ENCODE measurements at places on chromosomes 7 and 10. TPM values are rescaled to one million over a fixed set of nuclear protein-coding genes. Genes with fewer than 3 reads are reported as not detected.

GRCh38 chr10:96548589-96548988 lies 34.9 kb upstream of the TLL2 start:
- H3K27ac ChIP-seq: no peak overlapping the region
- H3K27me3 ChIP-seq: no peaks in the 10 kb centered on the region
- peaks cover 12% of the 10 kb centered on the region for H3K36me3 ChIP-seq
- H3K4me3 ChIP-seq: no peak overlapping the region
- H3K4me1 ChIP-seq: no peaks in the 10 kb centered on the region
- DNase-seq: no peak

DNA sequence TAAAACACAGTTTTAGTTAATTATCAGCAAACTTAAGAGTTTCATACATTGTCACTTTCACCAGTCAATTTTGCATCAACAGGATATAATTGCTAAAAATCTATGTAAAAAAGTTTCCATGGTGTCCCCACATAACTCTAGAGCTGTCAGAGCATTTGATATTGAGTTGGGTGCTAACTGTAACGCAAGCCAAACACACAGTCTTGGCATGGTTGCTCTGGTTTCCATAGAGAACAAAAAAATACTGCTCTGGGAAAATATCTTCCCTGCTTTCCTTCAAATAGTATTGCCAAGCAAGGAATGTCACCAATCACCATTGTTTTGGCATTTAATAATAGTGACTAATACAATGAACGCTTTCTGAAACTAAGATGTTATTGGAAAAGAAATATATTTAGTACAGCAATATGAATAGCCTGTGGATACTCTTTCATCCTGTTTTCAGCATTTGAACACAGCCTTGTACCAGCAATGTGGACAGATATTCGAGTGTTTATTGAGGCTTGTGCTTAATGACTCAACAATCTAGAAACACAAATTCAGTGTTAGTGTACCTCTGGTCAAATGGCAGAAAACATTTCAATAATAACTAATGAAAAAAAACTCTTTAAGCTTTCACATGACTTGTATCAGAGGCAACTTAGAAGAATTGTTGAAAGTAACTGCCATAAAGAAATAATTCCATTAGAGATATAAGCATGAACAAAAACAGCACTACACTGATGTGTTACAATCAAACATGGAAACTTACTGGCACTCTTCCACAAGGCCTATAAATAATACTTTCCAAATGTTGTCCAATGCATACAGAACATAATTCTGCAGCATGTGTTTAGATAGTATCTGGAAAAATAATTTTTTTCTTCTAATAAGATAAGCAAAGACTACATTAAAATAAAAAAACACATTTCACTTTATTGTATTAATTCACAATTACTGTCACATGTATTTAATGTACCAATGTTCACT lies 1469.5 kb upstream of the CELF2 start:
- DNase-seq: no peak
- no peaks in the 10 kb centered on the region for H3K27me3 ChIP-seq
- no peak overlapping the region for H3K4me3 ChIP-seq
- no peak overlapping the region for H3K27ac ChIP-seq
- H3K36me3 ChIP-seq: no peaks in the 10 kb centered on the region

DNA sequence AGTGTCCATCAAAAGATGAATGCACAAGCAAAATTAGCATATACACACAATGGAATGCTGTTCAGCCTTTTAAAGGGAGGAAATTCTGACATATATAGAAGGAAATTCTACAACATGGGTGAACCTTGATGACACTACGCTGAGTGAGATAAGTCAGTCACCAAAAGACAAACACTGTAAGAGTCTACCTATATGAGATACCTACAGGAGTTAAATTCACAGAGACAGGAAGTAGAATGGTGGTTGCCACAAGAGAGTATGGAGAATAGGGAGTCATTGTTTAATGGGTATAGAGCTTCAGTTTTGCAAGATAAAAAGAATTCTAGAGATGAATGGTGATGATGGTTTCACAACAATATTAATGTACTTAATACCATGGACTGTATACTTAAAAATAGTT lies 51.8 kb downstream of the HERC4 start:
- H3K4me1 ChIP-seq: no peaks in the 10 kb centered on the region
- H3K27me3 ChIP-seq: no peaks in the 10 kb centered on the region
- peaks cover 22% of the 10 kb centered on the region for H3K36me3 ChIP-seq
- no peak overlapping the region for H3K27ac ChIP-seq
- no peak for DNase-seq
- no peak overlapping the region for H3K4me3 ChIP-seq

DNA sequence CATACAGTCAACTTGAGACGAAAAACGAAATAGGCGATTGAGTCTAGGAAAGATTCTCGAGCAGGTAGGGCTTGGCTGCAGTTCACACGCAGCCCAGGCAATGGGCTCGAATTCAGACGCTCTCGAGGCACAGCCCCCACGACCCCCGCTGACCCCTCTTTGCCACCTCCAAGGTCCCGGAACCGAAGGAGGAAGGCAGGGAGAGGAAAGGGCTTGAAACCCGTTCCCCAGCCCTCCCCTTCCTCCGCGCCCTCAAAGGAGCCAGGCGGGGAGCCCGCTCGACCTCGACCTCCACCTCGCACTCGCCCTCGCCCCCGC lies 441 bp downstream of the CCDC186 start:
- H3K36me3 ChIP-seq: no peaks in the 10 kb centered on the region
- peak overlapping the region; percentile 87 for H3K27ac ChIP-seq
- H3K4me1 ChIP-seq: peaks cover 3% of the 10 kb centered on the region
- no peak for DNase-seq

DNA sequence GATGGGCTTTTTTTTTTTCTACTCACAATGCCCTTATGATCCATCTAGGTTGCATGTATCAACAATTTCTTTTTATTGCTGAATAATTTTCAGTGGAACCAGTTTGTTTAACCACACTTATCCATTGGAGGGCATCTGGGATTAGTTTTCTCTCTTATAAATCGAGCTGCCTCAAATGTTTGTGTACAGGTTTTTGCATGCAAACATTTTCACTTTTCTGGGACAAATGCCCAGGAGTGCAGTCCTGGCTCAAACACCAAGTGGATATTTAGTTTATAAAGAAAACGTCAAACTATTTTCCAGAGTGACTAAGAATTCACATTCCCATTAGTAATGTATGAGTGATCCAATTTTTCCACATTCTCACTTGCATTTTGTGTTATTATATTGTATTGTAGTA lies 313.4 kb downstream of the CXCL12 start:
- H3K27me3 ChIP-seq: no peaks in the 10 kb centered on the region
- no peaks in the 10 kb centered on the region for H3K36me3 ChIP-seq
- no peak overlapping the region for H3K27ac ChIP-seq
- no peaks in the 10 kb centered on the region for H3K4me1 ChIP-seq
- H3K4me3 ChIP-seq: no peak overlapping the region

- peak overlapping the region; percentile 99 for H3K4me3 ChIP-seq
- H3K27me3 ChIP-seq: no peaks in the 10 kb centered on the region
- no peaks in the 10 kb centered on the region for H3K4me1 ChIP-seq
Measured at GRCh38 chr10:5448333-5449001, 36.1 kb downstream of the NET1 start.

GRCh38 chr10:17655009-17655408 lies 11.1 kb downstream of the STAM start:
- H3K4me3 ChIP-seq: no peak overlapping the region
- no peak overlapping the region for H3K27ac ChIP-seq
- no peaks in the 10 kb centered on the region for H3K27me3 ChIP-seq
- DNase-seq: no peak
- H3K4me1 ChIP-seq: peaks cover 7% of the 10 kb centered on the region
- H3K36me3 ChIP-seq: no peaks in the 10 kb centered on the region

DNA sequence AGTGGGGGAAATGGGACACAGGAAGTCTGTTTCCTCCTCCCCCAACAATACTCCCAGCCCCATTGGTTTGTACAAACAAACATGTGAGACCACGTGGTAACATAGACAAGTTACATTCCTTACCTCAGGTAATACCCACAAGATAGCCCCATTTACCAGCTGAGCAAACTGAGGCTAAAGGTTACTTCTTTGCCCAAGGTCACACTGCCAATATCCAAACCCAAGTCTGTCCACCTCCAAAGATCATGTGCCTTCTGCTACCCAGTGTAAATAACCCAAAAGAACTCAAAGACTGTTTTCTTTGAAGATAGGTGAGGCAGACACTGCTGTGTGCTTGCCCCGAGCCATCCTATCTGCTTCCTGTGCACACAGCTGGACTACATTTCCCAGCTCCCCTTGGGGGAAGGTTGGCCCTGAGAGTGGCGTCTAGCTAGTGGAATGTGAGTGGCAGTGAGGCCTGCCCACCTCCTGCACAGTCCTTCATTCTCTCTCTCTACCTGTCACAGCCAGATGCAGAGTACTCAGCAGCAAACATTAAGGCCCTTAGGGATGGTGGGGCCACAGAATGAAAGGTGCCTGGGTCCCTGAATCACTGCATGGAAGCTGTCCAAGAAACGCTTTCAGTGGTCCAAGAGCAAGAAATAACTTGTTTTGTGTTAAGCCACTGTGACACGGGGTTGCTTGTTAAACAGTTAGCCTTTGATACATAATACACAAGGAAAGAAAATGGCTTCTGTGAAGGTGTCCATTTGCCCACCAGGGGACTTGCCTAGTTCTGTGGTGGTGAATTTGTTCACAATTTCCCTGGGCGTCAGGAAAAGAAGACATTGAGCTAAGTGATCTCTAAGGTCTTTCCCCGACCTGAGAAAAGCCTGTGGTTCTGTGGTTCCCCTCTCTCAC lies 257.7 kb upstream of the NFE2L3 start:
- H3K36me3 ChIP-seq: no peaks in the 10 kb centered on the region
- no peaks in the 10 kb centered on the region for H3K27me3 ChIP-seq
- no peak overlapping the region for H3K27ac ChIP-seq
- DNase-seq: peak; percentile 46
- no peak overlapping the region for H3K4me3 ChIP-seq
- H3K4me1 ChIP-seq: no peaks in the 10 kb centered on the region

GRCh38 chr10:114615600-114616007 lies 42.5 kb downstream of the ABLIM1 start:
- DNase-seq: no peak
- no peak overlapping the region for H3K4me3 ChIP-seq
- H3K27me3 ChIP-seq: no peaks in the 10 kb centered on the region
- H3K27ac ChIP-seq: peak overlapping the region; percentile 26

- no peaks in the 10 kb centered on the region for H3K4me1 ChIP-seq
- H3K4me3 ChIP-seq: no peak overlapping the region
- no peak overlapping the region for H3K27ac ChIP-seq
- H3K27me3 ChIP-seq: no peaks in the 10 kb centered on the region
- no peak for DNase-seq
Measured at GRCh38 chr7:75039166-75039565, 34.4 kb downstream of the RCC1L start.

DNA sequence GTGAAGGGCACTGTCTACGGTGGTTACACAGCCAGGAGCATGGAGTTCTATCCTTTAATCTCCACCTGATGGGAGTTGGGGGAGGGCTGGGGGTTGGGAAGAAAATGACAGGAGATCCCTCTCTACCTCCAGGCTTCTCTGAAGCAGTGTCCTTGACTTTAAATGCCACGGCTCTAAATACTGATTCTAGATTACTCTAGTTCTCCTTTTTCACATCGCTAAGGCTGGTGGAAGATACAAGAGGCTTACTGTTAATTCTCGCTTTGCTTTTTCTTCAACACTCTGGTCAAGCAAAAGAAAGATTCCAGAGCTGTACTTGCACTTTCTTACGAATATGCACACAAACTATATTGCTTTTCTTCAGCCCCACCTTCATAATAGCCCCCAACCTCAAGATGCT lies 30.5 kb downstream of the ARL3 start:
- DNase-seq: no peak
- no peak overlapping the region for H3K27ac ChIP-seq

- H3K4me1 ChIP-seq: no peaks in the 10 kb centered on the region
- no peak overlapping the region for H3K4me3 ChIP-seq
- H3K27me3 ChIP-seq: no peaks in the 10 kb centered on the region
- H3K36me3 ChIP-seq: no peaks in the 10 kb centered on the region
Measured at GRCh38 chr10:72720814-72721660, 29.1 kb downstream of the MCU start.

- H3K4me3 ChIP-seq: no peak overlapping the region
- DNase-seq: no peak
- H3K27ac ChIP-seq: no peak overlapping the region
- H3K36me3 ChIP-seq: no peaks in the 10 kb centered on the region
Measured at GRCh38 chr7:117064688-117065087, 111.4 kb downstream of the ST7 start.

DNA sequence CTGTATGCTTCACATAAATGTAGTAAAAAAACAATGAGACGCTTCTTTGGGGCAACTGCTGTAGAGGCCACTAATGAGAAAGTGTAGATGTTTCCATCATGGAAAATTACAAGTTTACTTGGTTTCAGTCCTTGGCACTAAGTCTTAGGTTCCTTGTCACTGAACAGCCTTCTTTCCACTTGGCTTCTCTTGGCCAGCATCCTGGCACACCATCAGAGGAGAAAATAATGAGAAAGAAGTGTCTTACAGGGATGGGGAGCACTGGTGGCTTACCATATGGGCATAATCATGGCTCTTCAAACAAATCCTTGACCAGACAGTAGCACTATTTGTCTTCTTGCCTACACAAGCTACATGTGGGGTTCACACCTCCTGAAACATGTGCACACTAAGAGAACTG lies 22.5 kb upstream of the SH3PXD2A start:
- DNase-seq: no peak
- H3K27me3 ChIP-seq: no peaks in the 10 kb centered on the region
- H3K36me3 ChIP-seq: peaks cover 37% of the 10 kb centered on the region
- no peaks in the 10 kb centered on the region for H3K4me1 ChIP-seq
- H3K27ac ChIP-seq: no peak overlapping the region

The CRHR2 gene
- not detected for polyA plus RNA-seq

The TDRD1 gene
- polyA plus RNA-seq: not detected
